ENCODE measurements at places on chromosomes 13 and 19.

DNA sequence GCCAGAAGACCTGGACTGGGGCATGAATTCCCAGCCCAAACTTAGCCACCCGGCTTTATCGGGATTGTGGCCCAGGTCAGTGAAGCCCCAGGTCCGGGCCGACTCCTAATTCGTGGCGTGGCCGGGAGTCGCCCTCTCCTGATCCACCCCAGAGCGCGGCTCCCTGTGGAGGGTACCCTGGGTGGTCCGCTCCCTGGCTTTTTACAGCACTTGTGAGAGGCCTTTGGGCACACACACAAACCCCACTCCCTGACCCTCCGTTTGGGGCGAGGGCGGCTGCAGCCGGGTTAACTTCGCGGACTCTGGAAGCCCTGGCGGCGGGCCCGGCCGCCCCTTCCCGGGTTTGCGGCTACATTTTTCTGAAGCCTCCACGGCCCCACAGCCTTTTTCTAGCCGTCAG is 56.4 kb downstream of the ZNF568 start:
- no peak for DNase-seq

DNA sequence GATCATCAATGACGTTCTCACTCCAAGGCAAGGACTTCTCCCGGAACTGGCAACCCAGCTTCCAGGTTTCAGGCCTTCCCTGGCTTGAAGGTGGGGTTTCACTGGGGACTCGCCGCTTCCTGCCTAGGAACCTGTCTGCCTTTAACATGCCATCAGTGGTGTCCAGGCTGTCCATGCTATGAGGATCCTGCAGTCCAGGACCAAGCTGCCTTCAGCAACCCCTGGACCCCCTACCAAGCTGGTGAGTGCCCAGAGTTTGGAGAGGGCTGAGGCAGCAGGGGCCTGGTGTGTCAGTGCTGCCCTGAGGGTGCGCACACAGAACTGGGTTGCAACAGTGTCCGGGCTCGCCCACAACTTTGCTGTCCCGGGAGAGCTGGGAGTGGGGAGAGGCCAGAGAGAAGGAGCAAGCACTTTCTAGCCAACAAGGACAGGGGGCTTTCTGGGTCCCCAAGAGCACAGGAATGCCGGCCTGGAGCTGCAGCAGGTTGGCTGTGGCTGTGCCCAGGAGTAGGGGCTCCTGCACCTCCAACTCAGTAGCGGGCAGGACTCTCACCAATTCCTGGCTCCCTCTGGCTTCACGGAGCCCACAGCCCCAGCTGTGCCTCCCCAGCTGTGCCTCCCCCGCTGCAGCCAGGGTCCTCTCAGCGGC is 1563.2 kb upstream of the MIR17HG start:
- no peak for DNase-seq

DNA sequence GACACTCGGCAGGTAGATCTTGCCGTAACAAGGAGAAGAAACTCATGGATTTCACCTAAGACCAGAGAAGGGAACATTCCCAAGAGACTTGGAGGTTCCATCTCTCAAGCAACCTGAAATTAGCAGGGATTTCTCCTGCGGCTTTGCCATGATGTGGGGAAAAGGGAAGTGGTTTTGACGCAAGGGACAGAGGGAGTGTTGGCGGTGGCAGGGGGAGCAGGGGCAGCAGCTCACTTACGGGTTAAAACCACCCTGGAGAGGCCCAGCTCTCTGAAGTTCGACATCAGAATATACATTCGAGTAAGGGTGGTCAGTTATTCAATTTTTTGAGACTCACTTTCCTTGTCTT is 76.1 kb upstream of the POMP start:
- no peak for DNase-seq

DNA sequence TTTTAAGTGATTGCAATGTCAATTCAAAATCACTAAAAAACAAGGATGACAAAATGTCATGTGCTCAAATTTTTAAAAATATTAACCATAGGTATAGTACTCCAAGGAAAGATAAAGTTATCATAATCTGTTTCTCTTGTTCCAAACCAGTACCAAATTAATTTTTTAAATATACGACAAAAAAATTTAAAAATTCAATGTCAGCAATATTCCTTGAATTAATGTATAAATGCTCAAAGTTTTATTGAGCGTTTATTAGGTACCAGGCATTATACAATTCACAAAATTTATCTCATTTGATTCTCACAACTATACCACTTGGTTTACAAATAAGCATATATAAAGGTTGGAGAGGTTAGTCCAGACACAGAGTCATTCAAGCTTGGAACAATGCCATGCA is 64.7 kb downstream of the MYCBP2 start:
- DNase-seq = no peak

GRCh38 chr19:50272263-50272897 is 56.8 kb downstream of the KCNC3 start:
- DNase-seq = no peak

GRCh38 chr19:13847407-13848339 is 29.3 kb upstream of the NANOS3 start:
- DNase-seq = no peak

- DNase-seq = no peak
These were observed 188.2 kb upstream of the TSC22D1 start for GRCh38 chr13:44764302-44764692.

DNA sequence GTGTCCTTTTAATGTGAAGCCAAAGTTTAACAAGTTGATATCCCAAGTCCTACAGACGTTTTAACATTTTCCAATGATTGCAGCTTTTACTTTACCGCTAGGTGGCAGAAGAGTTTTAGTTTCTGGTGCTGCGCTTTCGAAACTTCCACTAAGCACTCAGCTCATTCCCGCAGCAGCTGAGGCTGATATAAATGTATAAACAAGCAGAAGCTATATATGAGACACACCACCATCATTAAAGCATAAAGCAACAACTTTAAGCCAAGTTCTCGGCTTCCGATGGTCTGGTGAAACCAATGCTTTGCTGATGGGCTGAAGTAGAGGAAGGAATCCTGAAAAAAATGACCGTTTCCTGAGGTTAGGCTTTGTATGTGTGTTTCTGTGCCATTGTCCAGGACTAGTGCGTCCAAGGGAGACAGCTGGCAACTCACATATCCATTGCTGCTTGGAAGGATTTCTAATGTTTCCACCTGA is 753.9 kb downstream of the OLFM4 start:
- DNase-seq = no peak

- DNase-seq = no peak
These were observed 233.7 kb upstream of the IPO5 start for GRCh38 chr13:97719736-97720135.

DNA sequence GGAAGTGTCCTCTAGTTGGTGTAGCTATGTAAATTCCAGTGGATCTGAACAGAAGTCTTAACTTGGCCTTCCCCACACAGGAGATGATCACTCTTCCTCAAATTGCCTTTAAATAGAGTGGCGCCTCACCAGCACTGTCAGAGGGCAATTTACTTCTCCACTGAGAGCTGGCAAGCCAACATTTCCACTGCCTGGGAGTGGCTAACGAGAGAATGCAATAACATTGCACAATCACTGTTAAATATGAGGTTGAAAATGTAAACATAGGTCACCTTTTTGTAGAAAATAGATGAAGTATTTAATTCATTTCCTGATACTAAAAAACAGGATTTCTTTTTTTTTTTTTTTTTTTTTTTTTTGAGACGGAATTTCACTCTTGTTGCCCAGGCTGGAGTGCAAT is 55.4 kb upstream of the UBL3 start:
- no peak for DNase-seq

- no peak for DNase-seq
These were observed 42.7 kb downstream of the ANKRD10 start for GRCh38 chr13:110872034-110872767.

DNA sequence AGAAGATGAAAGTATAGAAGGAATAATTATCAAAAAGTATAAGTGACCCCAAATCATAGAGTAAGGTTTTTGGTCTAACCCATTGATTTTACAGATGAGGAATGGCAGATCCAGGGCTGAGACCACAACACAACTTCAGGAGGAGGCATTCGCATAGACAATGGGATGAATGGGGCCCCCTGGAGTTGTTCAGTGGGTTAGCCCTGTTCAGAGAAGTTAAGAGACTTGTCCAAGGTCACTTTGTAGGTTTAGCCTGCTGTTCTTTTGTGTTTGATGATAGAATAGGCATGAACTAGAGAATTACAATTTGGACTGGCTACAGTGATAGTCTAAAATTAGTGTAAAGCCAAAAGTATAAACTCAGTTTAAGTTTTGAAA is 233.9 kb downstream of the KCNRG start:
- no peak for DNase-seq

GRCh38 chr19:4914736-4915501 is 5.6 kb downstream of the UHRF1 start:
- DNase-seq = peak; percentile 53

DNA sequence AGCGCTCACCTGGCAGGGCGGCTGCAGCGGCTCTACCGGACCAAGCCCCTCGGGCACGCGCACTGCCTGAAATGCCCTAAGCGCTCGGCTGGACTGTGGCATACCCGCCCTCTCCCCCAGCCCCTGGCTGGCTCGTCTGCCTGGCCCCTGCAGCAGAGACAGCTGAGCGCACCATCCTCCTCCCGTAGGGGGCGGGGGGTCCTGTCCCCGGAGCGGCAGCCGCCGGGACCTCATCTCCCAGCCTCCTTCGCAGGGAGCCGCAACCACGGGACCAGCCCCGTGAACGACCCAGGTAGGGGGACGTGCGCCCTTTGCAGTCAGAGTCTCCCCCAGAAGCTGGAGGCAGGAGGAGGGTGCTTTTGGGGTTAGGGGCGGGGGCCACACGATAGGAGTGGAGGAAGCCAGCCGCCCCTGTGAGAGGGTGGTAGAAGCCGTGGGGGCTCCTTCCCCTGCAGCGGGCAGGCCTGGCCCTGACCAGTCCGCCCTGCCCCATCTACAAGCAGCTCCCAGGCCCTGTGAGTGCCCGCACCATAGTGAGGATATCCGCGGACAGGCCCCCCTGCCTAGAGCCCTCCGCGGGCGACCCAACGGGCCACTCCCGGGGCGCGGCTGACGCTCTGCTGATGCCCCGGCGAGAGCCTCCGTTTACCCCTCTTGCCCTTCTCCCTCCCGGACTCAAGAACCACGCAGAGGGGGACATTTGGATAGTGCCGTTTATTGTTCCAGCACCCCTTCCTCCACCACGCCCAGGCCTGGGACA is 34.2 kb downstream of the ZNF787 start:
- no peak for DNase-seq

DNA sequence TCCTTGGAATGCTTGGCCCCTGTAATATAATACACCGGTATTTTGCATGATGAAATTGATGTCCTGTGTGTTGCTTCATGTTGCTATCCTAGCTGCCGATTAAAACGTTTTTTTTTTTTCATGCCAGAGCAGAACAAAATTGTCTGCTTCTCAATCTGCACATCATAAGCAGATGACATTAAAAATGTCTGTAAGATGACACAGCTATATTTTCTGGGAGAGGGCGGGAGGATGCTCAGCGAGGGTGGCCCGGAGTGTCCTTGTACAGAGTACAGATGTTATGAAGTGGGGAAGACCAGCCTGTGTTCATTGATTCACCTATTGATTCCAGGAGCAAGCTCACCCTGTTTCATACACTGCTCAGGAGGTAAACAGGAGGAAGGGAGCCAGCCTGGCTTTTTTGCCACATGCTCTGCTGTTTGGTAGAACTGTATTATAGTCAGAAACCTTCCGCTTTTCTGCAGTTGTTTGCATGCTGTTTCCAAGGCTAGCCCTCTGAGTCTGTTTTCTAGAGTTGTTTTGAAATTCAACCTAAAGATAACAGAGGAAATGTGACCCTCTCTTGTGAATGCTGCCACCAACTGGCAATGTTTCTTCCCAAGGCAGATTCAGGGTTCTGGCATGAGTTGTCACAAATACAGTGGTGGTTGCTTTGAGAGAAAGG is 4.7 kb upstream of the IRS2 start:
- DNase-seq = no peak

DNA sequence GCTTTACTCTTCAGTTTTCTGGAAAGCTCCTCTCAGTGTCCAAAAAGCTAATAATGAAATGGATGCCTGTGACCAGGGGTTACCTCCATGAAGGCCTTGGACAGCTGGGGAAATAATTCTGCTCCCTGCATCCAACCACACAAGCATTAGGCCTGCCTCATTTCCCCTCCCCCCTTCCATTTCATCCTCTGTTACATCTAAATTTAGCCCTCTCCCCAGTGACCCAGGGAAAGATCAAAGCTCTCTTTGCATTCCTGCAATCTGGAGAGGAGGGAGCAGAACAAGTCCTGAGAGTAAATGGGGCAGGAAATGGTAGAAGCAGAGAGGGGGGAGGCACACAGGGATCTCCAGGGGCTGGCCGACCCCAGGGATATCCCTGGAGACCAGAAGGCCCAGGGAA is 452.7 kb downstream of the TSHZ3 start:
- no peak for DNase-seq

GRCh38 chr13:53743906-53744305 is 715.3 kb downstream of the OLFM4 start:
- no peak for DNase-seq

DNA sequence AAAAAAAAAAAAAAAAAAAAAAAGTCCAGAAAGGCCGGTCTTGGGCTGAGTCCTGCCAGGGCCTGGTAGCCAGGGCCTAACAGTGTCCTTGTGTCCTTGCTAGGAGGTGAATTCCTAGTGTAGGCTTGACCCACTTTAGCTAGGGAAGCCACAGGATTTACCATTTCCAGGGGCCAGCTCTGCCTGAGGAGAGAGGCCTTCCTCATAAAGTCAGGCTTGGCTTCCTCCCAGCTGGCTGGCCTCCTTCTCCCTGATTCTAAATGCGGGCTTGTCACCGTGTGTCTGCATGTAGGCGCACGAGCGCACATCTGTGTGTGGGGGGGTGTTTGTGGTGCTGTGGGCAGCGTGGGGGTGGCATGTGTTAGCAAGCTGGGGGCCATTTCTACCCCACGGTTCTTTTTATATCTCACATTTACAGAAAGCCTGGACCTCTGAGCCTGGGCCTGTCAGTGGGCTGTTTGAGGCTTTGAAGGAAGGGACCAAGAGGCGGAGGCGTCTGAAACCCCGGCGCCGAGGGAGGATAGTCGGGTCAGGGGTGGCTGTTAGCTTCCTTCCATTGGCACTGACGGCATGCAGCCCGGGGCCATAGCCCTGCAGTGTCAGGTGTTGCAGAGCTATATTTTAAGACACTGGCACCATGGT is 31.7 kb downstream of the IER2 start:
- no peak for DNase-seq

GRCh38 chr19:39381910-39382611 is 8.8 kb downstream of the PAF1 start:
- DNase-seq = no peak

- DNase-seq = peak; percentile 93
These were observed at the start of gene FGF22 for GRCh38 chr19:639253-640160. FGF22 (plus strand) TSS chr19:639879; CDS start chr19:639926, 47 bp downstream.

DNA sequence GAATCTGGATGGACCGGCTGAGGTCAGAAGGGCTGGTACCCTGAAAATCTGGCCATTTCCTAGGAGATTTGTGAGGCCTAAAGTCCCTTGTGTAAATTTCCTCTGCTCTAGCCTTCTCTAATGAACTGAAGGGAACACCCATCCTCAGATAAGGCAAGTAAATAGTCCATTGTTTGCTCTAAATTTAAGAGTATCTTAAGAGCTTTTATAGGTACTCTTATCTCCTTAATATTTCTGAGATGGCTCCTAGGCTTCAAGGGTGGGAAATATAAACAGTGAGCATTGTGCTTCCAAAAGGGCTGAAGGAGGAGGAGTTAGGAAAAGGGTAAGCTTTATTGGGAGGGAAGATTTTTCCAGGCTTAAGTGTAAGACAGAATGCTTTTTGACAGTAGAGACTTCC is 148.7 kb upstream of the EDNRB start:
- DNase-seq = no peak

- DNase-seq = no peak
These were observed 18.3 kb upstream of the N4BP2L1 start for GRCh38 chr13:32446220-32446619.

GRCh38 chr13:33050161-33050560 is 33.9 kb downstream of the KL start:
- DNase-seq = no peak
